ENCODE measurements at places on chromosomes 7 and 10.

- no peak for DNase-seq
These were observed 333.6 kb upstream of the MAGI2 start for GRCh38 chr7:79787096-79787495.

GRCh38 chr7:74344132-74344496 is 54.9 kb downstream of the CLIP2 start:
- DNase-seq: no peak

DNA sequence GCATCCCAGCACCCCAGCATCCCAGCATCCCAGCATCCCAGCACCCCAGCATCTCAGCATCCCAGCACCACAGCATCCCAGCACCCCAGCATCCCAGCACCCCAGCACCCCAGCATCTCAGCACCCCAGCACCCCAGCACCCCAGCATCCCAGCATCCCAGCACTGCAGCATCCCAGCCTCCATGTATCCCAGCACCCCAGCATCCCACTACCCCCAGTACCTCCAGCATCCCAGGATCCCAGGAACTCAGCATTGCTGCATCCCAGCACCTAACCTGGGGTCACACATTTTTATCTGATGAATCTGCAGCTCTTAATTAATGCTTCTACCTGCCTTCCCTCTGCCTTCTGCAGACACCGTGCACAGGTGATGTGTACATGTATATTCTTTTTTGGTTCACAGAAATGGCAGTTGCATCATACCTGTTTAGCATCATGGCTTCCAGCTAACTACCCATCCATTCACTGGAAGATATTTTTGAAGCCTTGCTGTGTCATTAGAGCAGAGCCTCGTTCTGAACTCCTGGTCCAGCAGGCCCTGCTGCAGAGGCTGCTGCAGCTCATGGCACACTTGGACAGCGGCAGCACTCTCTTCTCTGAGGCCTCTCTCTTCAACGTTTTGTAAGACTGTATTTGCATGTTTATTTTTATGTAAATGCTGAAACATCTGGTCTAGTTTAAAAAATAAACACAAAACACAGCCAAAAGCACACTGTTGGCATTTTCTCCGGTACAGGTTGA is 4.6 kb upstream of the CFAP46 start:
- no peak for DNase-seq

GRCh38 chr7:99461221-99461620 is 4.7 kb downstream of the ATP5MF start:
- DNase-seq: no peak

GRCh38 chr7:87435546-87435945 is 39.9 kb downstream of the ABCB4 start:
- no peak for DNase-seq

- no peak for DNase-seq
These were observed 72.9 kb upstream of the LOXL4 start for GRCh38 chr10:98340940-98341310.

GRCh38 chr10:28139138-28139537 is 140.3 kb upstream of the ODAD2 start:
- DNase-seq: no peak

Measured in neuronal stem cell (in vitro differentiated cells).